T-helper 22 cell (primary cell): ENCODE measurements at places on chromosomes 4 and X.

DNA sequence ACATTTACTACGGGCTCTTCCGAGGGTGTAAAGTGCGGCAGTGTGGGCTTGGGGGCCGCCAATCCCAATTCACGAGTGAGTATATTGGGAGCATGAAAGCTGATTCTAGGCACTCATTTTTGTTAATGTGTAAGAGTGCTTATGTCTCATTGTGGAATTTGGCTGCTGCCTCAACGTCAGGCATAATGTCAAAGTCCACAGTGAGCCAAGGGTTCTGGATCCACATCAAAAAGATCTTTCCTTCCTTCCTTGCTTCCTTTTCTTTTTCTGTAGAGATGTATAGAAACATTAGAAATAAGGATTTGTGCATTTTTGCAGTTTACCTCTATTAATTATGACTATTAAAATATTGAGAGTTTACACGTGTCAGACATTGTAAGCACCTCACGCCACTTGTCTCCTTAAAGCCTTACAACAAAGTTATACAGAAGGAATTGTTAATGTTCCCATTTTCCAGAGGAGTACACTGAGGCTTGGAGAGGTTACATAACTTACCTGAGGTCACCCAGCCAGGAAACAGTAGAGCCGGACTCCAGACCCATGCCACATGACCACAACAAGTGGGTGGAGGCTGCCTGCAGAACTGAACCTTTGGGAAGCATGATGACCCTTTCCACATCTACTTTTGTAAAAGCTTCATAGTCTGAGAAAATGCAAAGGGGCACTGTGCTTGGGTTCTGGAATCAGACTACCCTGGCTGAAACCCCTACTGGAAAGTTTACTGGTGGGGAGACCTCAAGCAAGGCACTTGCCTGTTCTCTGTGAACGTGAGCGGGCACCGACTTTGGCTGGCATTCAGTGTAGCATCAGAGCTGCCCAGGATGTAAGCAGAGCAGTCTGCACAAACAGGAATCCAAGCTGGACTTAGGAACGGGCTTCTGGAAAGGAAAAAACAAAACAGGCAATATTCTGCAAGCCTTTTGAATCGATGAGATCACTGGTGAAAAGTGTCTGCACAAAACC lies 761 bp downstream of the CLRN2 start:
- no peak for DNase-seq

DNA sequence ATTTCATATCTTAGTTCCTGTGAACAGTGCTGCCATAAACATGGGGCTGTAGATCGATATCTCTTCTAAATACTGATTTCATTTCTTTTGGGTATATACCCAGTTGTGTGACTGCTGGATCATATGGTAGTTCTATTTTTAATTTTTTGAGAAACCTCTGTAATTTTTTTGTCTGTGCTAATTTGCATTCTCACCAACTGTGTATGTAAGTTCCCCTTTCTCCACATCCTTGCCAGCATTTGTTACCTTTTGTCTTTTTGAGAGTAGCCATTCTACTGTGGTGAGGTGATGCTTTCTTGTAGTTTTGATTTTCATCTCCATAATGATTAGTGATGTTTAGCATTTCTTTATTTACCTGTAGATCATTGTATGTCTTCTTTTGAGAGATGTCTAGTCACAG lies 2086.5 kb upstream of the TENM3 start:
- no peak for DNase-seq

DNA sequence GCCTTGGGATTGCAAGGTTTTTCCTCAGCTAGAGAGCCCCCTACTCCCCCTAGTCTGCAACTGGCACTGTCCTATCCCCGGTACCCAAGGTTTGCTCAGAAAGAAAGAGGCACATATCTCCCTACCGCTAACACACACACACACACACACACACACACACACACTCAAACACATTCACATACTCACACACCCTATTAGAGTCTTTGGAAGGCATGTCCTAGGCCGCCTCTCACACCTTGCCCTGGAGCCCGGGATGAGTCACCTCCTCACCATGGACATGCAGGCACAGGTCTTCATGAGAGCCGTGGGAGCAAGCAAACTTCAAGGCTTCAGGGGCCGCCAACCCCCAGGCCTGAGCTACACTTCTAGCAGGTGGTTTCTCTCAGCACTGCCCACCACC lies 49.2 kb downstream of the PJA1 start:
- no peak for DNase-seq

DNA sequence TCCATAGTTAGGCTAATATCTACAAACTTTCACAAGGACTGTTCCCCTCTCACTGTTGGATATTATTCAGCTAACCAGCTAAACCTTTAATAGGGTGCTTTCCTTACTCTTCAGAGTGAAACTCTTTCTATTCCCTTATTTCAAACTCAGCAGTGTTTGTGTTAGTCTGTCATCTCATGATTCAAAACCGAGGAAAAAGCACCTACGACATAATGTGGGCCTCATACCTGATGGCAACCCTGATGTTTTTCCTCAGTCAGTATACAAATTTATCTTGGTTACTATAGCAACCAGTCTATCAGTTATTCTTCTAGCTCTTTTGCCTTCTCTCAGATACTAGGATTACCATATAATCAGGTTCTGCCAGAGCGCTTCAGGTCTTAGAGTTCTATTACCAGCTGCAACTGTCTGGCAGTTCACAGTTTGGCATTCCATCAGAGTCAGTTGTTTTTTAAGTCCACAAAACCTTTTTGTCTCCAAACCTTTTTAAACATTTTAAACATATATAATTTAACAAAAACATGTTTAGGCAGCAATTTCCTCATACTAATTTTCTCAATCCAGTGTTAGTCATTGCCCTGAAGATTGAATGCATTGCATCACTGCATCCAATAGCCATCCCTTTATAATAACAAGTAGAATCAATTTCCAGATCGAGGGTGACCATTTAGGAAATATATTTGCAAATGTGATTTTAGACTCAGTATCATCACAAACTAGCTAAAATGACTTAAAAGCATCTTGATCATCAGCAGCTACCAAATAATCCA lies 7.4 kb downstream of the WDR44 start:
- DNase-seq: no peak

- no peak for DNase-seq
These were observed 119.1 kb downstream of the CNKSR2 start for GRCh38 chrX:21493226-21493830.

DNA sequence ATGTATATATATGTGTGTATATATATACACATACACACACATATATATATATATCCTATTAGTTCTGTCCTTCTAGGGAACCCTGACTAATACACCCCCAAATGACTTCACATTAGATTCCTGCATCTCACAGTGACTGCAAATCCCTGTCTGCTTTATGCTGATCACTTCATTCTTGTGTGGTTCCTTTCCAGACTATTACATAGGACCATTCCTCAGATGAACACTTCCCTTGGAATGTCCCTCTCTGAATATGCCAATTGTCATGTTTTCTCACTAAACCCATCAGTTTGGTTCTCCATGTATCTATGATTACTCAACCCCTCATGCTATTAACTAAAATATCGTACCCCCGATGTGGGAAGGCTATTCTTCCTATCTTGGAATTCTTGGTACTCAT lies 605.2 kb upstream of the NR3C2 start:
- no peak for DNase-seq

- no peak for DNase-seq
These were observed 40.6 kb downstream of the FAM149A start for GRCh38 chr4:186144946-186145569.

- DNase-seq: no peak
These were observed 63.6 kb downstream of the AR start for GRCh38 chrX:67607466-67607865.

- no peak for DNase-seq
These were observed 7.9 kb downstream of the LEF1 start for GRCh38 chr4:108160741-108161352.

GRCh38 chrX:125651426-125651825 lies 331.8 kb downstream of the TEX13C start:
- DNase-seq: no peak

- no peak for DNase-seq
These were observed 16.3 kb downstream of the MAML3 start for GRCh38 chr4:140137671-140138070.

- DNase-seq: no peak
These were observed 7.6 kb upstream of the TLR2 start for GRCh38 chr4:153676486-153676885.

DNA sequence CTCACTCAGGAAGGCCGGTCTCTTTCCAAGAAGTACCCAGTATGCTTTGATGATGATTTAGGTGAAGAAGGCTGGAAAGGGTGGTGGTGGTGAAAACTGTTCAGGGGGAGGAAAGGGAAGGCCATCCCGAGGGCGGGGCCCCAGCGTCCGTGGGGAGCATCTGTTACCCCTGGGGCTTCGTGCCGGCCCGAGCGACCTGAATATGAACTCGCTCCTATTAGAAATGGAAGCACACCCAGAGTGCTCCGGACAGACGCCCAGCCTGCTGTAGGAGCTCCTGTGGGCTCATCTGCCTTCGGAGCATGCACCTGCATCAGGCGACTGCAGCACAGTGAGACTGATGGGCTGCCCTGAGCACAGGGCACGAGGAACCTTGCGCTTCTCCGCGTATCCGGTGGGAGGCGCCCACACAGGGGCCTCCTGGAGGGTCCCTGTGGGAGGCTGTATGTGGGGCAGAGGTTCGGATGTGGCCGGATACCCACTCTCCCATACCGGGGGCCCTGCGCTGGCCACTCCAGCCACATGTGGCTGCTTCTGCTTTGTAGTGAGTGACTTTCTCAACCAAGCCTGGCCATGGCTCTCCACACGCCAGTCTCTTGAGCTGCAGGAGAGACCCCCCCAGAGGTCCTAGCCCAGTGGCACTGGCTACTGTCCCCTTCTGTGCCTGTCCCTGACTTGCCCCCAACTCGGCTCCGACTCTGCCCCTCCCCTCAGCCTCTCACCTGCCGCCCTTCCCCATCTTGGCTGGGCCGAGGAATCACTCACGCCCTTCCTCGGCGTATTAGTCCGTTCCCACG lies 36.7 kb downstream of the FGFRL1 start:
- no peak for DNase-seq

- DNase-seq: no peak
These were observed 96.2 kb downstream of the UGT8 start for GRCh38 chr4:114694770-114695169.

GRCh38 chr4:140049849-140050637 lies 103.9 kb downstream of the MAML3 start:
- DNase-seq: no peak

DNA sequence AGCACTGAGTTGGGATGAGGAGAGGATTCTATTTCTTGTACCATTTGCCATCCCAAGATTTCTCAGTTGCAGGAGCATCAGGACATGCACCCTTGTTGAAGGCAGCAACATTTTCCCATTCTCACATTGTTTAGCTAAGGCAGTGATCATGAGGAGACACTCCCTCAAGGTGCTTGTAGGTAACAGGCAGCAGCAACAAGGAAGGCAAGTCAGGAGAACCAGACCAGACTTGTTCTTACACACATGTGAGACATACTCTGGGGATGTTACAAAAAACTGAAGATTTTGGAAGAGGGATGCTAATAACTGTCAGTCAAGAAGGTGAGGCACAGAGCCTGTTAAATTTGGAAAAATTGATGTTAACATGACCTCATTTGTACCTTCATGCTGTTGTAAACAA lies 15.5 kb upstream of the HPGDS start:
- DNase-seq: no peak

DNA sequence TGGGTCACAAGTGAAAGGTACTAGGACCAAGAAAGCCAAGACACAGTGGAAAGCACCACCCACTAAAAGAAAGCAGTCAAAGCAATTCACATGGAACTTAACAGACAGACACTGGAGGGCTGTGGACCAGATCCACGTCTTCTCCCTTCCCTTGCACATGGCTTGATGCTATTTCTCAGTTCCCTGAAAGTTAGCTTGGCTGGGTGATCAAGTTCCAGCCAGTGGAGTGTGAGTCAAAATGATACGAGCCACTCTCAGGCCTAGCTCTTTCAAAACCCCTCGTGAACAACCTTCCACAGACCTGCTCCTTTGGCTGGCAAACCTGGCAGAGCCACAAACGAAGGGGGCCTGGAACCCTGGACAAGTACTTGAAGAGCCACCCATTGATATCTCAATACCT lies 52.0 kb downstream of the RELL1 start:
- no peak for DNase-seq

DNA sequence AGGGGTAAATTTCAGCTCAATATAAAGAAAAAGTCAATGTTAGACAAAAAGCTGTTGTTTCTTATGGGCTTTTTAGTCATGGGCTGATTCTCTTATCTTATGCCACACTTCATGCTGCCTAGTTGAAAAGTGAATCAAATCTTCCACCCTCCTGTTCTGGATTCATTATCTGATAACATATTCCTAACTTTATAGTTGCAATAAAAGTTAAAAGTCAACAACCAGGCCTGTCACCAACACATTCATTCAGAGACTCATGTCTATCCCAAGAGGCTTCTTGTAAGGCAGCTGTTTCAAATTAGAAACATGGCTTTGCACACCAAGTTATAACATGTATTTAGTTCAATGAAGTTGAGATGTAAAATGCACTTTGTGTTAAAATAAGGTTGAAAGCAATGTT lies 243.8 kb downstream of the ADAMTS3 start:
- no peak for DNase-seq

DNA sequence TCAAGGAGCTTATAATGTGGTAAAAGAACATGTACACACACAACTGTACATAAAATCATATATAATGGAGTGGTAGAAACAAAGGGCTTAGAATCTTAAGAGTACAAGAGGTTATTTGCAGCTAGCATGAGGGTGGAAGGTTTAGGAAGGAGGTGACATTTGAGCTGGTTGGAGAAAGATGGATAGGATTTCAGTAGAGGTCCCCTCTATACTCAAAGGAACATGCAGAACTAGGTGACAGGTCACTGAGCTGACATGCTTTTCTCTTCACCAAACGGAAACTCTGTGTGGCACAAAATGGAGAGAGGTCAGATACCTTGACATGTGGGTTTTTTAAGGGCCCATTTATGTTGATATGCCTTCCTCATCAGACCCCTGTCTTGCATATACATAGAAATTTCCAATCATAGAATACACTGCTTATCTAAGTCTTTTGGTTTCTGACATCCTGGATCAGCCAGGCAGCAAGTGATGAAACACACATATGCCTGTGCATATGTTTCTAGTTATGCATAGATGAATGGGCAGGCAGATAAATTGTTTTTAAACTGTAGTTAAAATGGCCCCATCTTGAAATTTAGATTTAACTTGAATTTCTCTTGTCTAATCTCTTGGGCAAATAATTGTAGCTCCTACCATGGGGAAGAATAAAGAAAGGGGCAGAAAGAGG lies 29.3 kb downstream of the CLCN5 start:
- DNase-seq: no peak

GRCh38 chrX:2697741-2698299 lies 6.7 kb downstream of the CD99 start:
- DNase-seq: no peak

- no peak for DNase-seq
These were observed 9.3 kb upstream of the NAT8L start for GRCh38 chr4:2049811-2050210.

DNA sequence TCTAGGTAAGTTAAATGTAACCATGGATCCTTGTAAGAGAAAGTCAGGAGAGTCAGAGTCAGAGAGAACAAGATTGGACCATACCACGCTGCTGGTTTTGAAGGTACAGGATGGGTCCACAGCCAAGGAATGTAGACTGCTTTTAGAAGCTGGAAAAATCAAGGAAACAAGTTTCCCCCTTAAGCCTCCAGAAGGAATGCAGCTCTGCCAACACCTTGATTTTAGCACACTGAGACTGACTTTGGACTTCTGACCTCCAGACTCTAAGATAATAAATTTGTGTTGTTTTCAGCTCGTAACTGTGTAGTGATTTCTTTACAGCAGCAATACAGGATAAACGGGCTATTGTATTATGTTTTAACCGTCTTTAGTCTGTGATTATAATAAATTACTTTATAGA lies 108.0 kb upstream of the USP38 start:
- no peak for DNase-seq
